ENCODE measurements at places on chromosomes 5 and 9.
A peak's percentile ranks its signal among the peaks of the same experiment; 100 is the strongest.

- peak; percentile 22 for DNase-seq
These were observed 23.4 kb downstream of the UBLCP1 start for GRCh38 chr5:159286420-159287035.

GRCh38 chr5:132961887-132962286 lies 1.5 kb downstream of the AFF4 start:
- no peak for DNase-seq

GRCh38 chr5:87361536-87362213 lies 51.1 kb downstream of the CCNH start:
- no peak for DNase-seq

DNA sequence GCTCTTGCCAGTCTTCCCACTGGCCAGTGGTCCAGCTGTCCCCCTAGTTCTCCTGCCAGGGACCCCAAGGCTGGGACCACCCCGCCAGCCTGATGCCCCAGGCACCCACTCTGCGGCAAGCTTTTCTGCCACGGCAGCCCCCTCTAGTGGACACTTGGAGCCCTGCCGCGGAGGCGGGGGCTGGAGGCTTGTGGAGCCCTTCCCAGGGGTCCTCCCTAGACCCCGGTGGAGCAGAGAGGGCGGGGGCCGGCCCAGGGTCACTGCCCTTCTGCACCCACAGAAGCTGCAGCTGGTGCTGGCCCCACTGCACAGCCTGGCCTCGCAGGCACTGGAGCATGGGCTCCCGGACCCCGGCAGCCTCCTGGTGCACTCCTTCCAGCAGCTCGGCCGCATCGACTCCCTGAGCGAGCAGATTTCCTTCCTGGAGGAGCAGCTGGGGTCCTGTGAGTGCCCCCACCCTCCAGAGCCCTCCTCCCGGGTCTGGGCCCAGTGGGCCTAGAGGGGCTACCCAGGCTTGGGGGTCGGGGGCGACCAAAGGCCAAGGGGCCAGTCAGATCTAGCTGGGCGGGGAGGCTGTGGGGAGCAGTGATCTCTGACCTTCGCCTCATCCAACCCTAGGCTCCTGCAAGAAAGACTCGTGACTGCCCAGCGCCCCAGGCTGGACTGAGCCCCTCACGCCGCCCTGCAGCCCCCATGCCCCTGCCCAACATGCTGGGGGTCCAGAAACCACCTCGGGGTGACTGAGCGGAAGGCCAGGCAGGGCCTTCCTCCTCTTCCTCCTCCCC lies 9.1 kb downstream of the EGFL7 start:
- peak; percentile 83 for DNase-seq

DNA sequence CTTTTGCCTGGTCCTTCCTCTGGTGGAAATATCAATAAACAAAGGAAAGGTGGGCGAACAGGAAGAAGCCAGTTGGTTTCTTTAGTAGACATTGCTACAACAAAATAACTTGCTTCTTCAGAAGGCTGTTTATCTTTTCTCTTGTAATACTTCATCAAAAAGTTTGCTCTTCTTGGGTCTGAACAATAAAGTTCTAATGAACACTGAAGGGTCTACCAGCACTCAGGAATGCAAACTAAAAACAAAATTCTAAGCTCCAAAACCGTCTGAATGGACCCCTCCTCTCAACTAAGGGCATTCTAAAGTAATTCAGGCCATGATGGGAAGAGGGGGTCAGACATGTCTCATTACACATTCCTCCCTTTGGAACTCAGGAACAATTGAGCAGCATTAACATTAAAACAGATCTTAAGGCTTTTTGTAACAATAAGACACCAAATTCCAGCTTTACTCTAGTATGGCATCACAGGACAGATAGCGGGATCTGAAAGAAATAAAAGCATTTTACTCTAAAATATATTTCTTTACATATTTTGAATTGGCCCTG lies 2.3 kb downstream of the TBCA start:
- DNase-seq = no peak

DNA sequence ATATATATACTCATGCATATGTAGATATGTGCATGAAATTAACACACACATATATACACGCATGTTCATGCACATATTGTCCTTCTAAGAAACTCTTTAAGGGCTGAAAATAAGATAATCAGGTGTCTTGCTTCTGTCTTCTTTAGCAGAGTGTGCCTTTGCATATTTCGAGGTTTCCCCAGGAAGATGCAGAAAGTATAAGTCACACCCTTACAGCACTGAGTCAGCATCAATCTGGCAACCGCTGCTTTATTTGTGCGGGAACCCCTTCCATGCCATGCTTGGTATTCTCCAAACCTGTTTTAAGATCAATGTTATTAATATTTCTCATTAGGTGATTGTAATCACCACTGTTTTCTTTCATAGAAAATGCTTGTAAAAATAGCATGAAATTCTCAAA lies 557.9 kb downstream of the CAAP1 start:
- DNase-seq = no peak

DNA sequence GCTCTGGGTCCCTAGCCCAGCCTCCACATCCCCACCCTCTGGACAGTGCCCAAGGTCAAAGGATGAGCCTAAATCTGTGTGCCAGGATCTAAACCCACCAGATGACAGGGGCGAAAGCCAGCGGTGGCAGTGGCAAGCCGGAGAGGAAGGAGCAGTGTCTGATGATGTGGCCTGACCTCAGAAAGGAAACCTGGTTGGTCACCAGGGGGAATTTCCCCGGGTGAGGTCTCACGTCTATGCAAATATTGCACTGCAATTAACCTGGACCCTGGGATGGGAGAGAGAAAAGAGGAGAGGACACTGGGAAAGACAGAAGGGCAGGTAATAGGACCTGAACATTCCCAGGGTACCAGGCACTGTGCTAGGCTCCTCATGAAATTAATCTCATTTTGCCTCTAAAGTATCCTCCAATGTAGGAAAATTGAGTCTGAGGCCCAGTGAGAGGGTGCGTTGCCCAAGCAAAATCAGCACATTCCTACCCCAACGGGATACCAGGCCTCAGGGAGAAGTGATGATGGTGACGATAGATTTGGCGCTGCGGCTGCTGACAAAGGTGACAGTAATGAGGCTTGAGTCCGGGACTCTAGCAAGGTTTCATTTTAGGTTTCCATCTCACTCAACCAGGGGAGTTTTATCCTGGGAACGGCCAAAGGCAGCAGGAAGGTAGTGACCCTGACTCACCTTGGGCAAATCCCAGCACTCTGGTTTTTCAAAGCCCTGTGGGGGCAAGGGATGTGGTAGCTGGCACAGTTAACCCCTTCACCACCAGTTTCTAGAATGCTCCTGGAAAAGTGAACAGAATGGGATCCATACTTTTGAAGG lies 13.4 kb upstream of the TNIP1 start:
- DNase-seq = no peak

DNA sequence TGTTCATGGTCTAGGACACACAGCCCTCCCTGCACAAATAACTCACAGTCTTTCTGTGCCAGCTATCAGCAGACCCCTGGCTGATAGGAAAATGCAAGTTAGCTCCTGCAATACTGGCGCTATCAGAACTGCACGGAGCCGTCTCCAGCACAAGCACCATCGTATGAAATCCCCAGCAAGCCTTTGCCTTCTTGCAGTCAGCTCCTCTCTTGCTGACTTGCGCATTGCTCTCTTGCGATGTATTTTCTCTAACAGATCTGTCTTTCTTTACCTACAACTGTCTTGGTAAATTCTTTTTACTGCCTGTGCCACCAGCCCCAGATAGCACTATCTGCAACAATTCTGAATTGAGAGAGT lies 25.1 kb upstream of the UGCG start:
- no peak for DNase-seq

- peak; percentile 33 for DNase-seq
These were observed 579.7 kb upstream of the ZNF608 start for GRCh38 chr5:125326150-125326510.

GRCh38 chr5:55481293-55481855 lies 53.4 kb downstream of the PLPP1 start:
- no peak for DNase-seq

DNA sequence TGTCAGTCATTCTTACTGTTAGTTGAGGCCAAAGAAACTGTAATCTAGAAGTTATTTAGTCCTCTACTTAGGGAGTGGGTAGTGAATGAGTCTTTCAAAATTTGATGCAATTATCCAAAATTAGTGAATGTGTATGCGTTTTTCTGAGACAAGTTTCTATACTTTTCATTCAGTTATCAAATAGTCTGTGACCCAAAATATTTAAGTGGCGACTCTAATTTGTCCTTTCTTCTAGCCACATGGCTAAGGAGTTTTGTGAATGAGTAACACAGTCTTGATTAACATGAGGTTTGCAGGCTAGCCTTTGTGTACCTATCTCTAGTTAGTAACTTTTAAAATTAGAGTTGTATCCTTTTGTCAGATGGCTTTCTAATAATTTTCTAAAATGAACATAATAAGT lies 45.6 kb downstream of the COMMD10 start:
- peak; percentile 14 for DNase-seq

DNA sequence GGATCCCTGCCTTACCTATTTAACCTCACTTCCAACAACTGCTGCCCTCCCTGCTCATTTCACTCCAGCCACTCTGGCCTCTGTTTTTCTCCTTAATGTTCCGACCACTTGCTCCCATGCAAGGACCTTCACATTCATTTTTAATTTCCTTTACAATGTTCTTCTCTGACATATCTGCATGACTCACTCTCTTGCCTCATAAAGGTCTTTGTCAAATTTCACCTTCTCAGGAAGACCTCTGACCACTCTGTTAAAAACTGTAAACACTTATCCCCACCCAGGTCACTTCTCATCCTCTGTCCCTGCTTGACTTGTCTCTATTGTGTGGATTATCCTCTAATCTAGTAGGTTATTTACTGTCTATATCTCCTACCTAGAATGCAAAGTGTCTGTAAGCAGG lies 751.2 kb downstream of the BRINP1 start:
- no peak for DNase-seq
